Right cardiac atrium (tissue), 5 donors: ENCODE measurements at places on chromosomes 12 and 14. TPM values are rescaled to one million over a fixed set of nuclear protein-coding genes. Genes with fewer than 3 reads are reported as not detected.

The BORCS5 gene
- total RNA-seq, result 10.1 TPM

The CLEC4D gene
- not detected for total RNA-seq

The GYS2 gene
- total RNA-seq, result not detected

The CCDC198 gene
- not detected for total RNA-seq

The GPR135 gene
- total RNA-seq, result 5.1 TPM

The TMEM63C gene
- total RNA-seq, result not detected

The CCT2 gene
- 88.2 TPM for total RNA-seq

The BMP4 gene
- 10.1 TPM for total RNA-seq

The CSRP2 gene
- 5.9 TPM for total RNA-seq

The NID2 gene
- 32.4 TPM for total RNA-seq

The B4GALNT3 gene
- 43.1 TPM for total RNA-seq

The RTL1 gene
- total RNA-seq, result not detected

The RNF10 gene
- 235 TPM for total RNA-seq

The KCNH5 gene
- not detected for total RNA-seq

The NPC2 gene
- total RNA-seq, result 120 TPM

The HOXC4 gene
- total RNA-seq, result 0.14 TPM

The RND1 gene
- total RNA-seq, result 0.80 TPM

The PCED1B gene
- 1.3 TPM for total RNA-seq

The CAPZA3 gene
- not detected for total RNA-seq

The TCL1B gene
- not detected for total RNA-seq

The RASAL1 gene
- total RNA-seq, result not detected

The MANSC4 gene
- total RNA-seq, result not detected

The PZP gene
- total RNA-seq, result 0.39 TPM

The KIF21A gene
- total RNA-seq, result 41.8 TPM

The SLCO1B1 gene
- total RNA-seq, result not detected

The CDKN3 gene
- 7.6 TPM for total RNA-seq

The CHGA gene
- total RNA-seq, result not detected

The NTF3 gene
- total RNA-seq, result 0.53 TPM

The RARG gene
- total RNA-seq, result 25.1 TPM

The MANSC1 gene
- total RNA-seq, result 13.8 TPM

The AKAP6 gene
- total RNA-seq, result 115 TPM

The FOXN4 gene
- not detected for total RNA-seq

The AQP6 gene
- total RNA-seq, result not detected

The CELA1 gene
- total RNA-seq, result not detected

The TGM1 gene
- total RNA-seq, result 0.40 TPM

The CLEC2A gene
- not detected for total RNA-seq

The CMKLR1 gene
- total RNA-seq, result 7.2 TPM

The CCDC85C gene
- 21.5 TPM for total RNA-seq

The GPR137C gene
- total RNA-seq, result 0.56 TPM

The CTSG gene
- not detected for total RNA-seq
